ENCODE measurements at places on chromosomes 16 and 17.
A peak's percentile ranks its signal among the peaks of the same experiment; 100 is the strongest.

DNA sequence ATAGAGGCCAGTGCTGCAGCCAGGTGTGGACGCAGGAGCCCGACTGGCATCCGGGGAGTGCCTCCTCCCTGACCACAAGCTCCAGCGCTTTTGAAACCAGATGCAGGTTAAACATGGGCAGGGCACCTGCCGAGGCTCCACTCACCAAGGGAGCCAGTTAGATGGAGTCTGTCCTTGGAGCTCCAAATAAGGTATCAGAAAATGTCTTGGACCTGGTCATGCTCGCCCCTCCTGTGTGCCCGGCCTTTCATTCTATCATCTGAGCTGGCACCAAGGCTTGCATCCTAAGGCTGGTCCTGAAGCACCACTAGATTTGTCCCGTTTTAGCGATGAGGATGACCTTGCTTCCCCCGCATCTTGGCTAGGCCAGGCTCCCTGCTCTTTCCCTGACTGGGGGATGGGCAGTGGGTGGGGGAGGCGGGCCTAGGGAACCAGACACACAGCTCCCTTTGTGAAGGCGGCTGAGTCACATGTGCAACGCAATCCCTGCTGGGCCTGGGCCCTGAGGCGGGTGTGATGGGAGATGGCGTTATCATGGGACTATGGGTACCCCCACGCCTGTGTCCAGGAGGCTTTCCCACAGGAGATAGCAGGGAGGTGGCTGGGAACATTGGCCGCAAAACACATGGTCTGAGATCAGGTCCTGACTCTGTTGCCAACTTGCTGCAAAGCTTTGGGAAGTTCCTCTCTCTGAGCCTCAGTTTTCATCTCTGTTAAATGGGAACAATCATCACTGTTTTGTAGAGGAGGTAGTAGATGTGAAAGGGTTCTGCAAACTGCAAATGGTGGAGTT, 5.0 kb upstream of the ADGRG1 start:
- DNase-seq = peak; percentile 82

DNA sequence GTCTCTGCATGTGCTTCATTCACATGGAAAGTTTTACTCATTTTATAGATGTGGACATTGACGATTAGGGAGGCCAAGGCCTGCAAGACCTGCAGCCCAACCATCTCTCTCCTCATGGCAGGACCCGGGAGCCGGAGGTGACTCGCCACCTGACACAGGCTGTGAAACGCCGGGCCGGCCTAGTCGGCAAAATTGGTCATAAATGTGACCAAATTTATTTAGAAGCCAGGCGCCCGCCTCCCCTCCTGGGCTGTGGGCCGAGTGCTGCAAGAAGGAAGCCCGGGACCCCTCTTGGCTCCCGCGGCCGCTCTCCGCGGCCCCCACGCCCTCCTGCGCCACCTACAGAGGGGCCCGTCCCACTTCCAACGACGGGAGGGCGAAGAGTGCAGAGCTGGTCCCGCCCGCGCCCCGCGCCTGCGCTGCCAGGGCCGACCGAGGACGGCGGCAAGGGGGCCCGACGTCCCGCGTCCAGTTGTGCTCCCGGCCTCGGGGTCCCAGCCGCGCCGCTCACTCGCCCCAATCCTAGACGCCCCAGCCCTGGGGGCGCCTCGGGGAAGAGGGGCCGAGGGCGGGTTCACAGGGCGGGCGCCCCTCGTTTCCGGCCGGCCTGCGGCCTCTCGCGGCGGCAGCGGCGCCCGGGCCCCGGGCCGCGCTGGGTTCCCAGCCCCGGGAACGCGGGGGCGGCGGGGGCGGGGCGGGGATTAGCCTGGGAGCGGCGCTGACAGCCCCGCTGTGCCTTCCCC, 47.5 kb downstream of the WNT3 start:
- peak; percentile 85 for DNase-seq

- DNase-seq = no peak
Observed at GRCh38 chr17:44992242-44992939, 24.3 kb upstream of the C1QL1 start.

GRCh38 chr17:51107778-51108177, 12.9 kb downstream of the SPAG9 start:
- DNase-seq = no peak

GRCh38 chr17:65228734-65229620, 91.8 kb downstream of the RGS9 start:
- no peak for DNase-seq

DNA sequence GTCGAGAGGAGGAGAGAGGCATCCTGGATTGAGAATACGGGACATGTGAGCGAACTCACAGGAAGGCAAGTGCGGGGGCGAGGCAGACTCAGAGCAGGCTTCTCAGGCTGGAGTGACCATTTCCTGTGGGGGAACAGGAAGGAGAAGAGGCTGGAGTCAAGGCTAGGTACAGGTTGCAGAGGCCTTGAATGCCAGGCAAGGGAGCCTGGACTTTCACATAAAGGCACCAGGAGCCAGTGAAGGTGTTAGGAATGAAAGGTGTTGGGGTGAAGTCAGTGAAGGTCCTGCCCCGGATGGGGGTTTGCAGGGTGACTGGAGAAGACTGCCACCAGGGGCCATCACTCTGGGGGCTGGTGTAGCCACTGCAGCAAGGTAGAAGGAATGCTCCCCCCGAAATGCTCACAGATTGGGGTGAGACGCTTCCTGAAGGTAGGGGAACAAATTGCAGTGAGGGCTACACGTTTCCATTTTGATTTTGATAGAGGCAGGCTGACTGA, 5.3 kb upstream of the GPRC5C start:
- DNase-seq = no peak

DNA sequence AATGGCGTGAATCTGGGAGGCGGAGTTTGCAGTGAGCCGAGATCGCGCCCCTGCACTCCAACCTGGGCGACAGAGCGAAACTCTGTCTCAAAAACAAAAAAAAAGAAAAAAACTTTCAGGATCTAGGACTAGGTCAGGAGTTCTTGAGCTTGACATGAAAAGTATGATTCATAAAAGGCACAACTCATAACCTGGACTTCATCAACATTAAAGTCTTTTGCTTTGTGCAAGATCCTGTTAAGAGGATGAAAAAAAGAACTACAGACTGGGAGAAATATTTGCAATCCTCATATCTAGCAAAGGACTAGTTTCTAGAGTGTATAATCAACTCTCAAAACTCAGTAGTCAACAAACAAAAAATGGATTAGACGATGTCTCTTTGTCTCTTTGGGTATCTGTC, 40.0 kb downstream of the TBC1D16 start:
- no peak for DNase-seq

Data from chondrocyte (in vitro differentiated cells).